Stimulated activated CD8-positive, alpha-beta memory T cell treated with anti-CD3 and anti-CD28 coated beads, Interleukin-7, amount 100 ng/mL, for 1 hour (primary cell): ENCODE measurements at places on chromosomes 3 and 15.

DNA sequence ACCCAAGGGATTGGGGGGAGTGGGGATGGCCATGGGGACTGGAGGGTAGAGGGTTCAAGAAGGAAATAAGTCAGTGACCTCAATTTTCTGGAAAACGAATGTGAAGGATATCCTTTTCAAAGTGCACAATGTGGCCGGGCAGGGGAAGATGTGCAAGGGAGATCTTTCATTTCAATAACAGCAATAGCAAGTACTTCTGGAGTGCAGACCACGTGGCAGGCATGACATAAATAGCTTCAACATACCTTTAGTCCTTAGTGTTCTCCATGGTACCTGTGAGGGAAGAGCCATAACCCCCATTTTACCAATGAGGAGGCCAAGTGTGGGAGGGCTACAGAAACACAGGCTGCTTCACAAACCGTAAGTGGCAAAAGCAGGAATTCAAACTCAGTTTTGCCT is 138.7 kb downstream of the FOXP1 start:
- DNase-seq, result no peak

- DNase-seq, result no peak
These were observed 60.5 kb downstream of the IGF2BP2 start for GRCh38 chr3:185764163-185764979.

- no peak for DNase-seq
These were observed 166.1 kb downstream of the FRMD5 start for GRCh38 chr15:44029003-44029402.

- DNase-seq, result no peak
These were observed 172.6 kb upstream of the LRRC3B start for GRCh38 chr3:26449996-26450395.

DNA sequence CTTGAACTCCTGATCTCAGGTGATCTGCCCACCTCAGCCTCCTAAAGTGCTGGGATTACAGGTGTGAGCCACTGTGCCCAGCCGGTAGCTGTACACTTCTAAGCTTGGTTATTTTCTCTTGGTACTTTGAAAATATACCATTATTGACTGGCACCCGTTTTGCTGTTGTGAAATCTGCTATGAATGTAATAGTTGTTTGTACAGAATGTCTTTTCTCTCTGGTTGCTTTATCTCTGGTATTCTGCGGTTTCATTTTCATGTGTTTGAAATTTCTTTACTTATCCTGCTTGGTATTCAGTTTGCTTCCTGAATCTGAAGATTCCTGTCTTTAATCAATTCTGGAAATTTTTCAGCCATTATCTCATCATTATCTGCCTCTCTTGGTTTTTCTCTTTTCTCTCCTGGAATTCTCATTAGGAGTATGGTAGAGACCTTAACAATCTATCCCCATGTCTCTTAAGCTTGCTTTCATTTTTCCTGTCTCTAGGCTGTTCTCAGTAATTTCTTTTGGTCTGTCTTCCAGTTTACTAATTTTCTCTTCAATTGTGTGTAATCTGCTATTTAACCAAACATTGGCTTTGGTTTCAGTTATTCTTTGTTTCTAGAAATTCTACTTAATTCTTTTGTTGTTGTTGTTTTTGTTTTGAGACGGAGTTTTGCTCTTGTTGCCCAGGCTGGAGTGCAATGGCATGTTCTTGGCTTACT is 2.8 kb upstream of the PAK2 start:
- no peak for DNase-seq

DNA sequence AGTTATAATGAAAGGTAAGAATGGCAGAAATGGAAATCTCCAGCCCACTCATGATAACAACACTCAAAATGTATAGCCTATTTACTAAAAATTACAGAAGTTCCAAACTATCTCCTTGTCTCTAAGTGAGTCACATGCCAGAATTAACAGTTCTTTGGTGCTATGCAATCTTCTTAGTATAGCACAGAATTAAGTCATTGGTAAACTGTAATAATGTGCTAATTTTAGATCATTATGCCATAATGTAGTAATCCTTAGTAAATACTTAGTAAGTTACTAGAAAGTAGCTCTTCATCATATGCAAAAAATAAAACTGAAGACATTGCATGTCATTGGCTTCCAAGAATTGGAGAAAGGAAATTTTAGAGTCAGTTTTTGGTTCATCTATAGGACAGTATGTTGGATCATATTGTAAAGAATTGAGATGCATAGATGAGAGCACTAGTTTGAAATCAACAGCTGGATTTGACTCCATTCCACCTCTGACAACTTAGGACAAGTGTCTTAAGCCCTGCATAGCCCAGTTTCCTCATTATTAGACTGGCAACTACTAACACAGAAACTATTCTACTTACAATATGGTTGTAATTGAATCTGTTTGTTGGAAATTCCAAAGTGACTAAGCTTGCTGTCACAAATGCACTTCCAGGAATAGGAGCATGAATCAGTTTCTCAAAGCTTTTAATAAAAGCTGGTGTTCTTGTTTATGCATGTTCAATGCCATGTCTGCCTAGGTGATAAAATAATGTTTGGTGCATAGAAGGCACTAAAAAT is 40.1 kb upstream of the CD47 start:
- DNase-seq, result no peak

GRCh38 chr15:58380280-58380945 is 51.4 kb upstream of the LIPC start:
- no peak for DNase-seq

- no peak for DNase-seq
These were observed 54.2 kb upstream of the CHST2 start for GRCh38 chr3:143065364-143065763.

- DNase-seq, result no peak
These were observed 71.7 kb downstream of the IGF1R start for GRCh38 chr15:98720031-98720430.

GRCh38 chr3:14295801-14296200 is 106.6 kb upstream of the SLC6A6 start:
- DNase-seq, result no peak

- no peak for DNase-seq
These were observed 3.4 kb downstream of the HYAL3 start for GRCh38 chr3:50295553-50296431.

GRCh38 chr3:114597012-114597411 is 303.2 kb downstream of the TIGIT start:
- no peak for DNase-seq

- peak; percentile 1 for DNase-seq
These were observed 51.6 kb upstream of the CMTM7 start for GRCh38 chr3:32340039-32340438.

- no peak for DNase-seq
These were observed 11.5 kb downstream of the UBP1 start for GRCh38 chr3:33428734-33429133.

DNA sequence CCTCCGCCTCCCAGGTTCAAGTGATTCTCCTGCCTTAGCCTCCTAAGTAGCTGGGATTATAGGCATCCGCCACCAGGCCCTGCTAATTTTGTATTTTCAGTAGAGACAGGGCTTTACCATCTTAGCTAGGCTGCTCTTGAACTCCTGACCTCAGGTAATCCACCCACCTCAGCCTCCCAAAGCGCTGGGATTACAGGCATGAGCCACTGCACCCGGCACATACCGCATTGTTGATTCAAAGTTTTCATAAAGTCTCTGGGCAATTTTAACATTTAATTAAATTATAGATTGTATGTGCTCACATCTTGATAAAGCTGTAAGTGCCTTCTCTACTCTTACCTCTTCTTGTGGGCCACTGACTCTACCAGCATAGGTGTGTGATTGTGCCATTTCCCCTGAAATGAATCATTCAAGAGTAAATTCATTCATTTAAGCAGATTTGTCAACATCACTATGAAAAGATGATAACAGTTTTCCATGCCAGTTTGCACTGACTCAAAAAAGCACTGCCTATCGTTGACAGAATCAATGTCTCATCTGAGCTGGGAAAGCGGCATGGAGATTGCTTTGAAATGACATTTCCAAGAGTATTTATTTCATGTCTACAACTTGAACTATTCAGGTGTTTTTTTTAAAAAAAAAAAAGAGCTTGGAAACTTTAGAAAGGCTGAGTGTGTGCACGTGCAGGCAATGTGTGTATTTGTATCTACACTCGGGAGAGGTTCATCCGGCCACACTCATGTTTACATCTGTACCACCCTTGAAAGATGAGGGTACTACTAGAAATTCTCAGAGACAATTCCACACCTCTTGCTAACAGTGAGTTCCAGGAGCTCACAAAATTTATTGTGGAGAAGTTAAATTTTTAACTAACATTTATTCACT is 3.5 kb downstream of the BCL2A1 start:
- no peak for DNase-seq
